ENCODE measurements at places on chromosomes 7 and 10. TPM values are rescaled to one million over a fixed set of nuclear protein-coding genes. Genes with fewer than 3 reads are reported as not detected.

The LIPK gene
- not detected for total RNA-seq

DNA sequence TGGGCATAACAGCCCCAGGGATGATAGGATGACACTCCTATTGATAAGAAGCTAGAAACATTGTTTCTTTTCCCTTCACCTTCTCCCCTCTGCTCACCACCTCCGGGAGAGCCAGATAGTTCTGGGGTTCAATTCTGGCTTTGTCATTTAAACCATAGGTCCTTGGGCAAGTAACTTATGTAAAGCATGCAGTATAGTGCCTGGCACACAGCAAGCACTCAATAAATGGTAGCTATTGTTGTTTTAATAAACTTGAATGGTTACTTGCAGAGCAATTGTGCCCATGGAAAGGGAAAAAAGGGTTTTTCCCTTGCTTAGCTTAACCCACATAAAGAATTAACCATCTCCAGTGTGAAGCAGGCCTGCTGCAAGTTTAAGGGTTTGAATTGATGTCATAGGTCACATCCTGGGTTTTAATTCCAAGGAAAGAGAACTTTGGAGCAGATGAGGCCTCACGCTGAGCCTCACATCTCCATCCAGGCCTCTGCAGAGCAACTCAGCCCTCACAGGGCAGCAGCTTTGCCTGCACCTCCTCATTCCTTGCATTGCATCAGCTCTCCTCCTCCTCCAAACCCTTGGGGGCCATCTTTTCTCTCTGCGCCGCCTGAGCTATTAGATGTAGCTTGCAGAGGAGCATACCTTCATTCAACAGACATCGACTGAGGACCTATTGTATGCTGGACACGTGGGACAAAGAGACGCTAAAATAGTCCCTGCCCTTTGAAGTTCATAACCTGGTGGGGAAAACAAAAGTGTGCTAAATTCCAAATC is 22.9 kb downstream of the ZNF775 start:
- DNase-seq, result no peak

The RABGEF1 gene
- total RNA-seq, result 55.0 TPM

DNA sequence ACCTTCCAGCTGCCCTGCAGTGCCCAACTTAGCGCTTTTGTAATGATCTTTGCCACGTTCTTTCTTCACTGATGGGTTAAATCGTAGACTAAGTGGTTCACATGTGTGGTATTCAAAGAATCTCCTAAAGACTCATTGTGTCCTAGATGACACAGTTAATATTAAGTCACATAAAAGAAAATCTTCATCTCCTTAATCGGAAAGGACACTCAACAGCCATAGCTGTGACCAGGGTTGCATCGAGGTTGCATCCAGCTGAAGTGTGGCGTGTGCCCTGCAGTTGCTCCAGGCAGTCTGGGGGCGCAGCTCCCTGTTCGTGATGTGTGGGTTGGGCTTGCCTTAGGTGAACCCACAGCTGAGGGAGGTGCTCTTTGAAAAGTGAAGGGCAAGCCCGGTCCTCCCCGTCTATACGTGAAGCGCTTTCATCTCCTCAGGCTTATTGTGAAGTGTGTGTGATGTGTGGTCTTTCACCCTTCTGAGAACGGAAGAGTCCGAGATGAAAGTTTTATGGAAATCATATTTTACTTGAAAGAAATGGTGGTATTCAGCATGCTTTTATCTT is 122.7 kb downstream of the TRRAP start:
- no peak for DNase-seq

DNA sequence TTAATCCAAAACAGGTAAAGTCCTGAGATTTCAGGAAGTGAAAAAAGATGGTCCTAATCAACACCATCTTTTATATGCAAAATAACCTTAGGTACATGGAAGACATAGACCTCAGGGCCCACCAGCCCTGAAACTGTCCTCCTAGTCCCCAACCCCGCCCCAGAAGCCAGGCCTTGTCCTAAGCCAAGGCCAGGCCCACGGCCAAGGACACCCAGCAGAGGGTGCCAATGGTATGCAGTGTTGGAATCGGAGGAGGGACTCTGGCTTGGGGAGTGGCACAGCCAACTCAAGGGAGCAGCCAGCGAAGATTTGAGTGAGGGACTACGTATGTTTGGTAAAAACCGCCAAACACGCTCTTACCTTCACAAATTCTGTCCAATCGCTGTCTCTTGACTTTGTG is 96.7 kb downstream of the ZRANB1 start:
- no peak for DNase-seq

GRCh38 chr10:98485959-98486358 is 39.2 kb upstream of the HPS1 start:
- no peak for DNase-seq

All from Daoy (cell line).